CD4-positive, alpha-beta T cell treated with Interleukin-2 at 100 ng/mL for 4 hours (primary cell): ENCODE measurements at places on chromosomes 12 and 14.
A peak's percentile ranks its signal among the peaks of the same experiment; 100 is the strongest.

DNA sequence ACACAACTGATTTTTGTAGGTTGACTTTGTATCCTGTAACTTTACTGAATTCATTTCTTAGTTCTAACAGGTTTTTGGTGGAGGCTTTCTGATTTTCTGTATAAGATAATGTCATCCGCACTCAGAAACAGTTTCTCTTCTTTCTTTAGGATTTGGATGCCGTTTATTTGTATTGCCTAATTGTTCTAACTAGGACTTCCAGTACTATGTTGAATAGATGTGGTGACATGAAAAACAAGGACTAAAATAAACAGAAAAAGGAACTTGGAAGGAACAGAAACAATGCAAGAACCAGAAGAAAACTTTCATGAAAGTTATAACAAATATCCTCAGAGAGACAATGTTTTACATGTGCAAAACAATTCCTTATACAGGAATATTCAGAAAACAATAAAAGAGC, 100.3 kb downstream of the GTF2A1 start:
- DNase-seq, result no peak

- peak; percentile 33 for DNase-seq
Observed at GRCh38 chr14:60266021-60266937, 17.3 kb downstream of the PPM1A start.

DNA sequence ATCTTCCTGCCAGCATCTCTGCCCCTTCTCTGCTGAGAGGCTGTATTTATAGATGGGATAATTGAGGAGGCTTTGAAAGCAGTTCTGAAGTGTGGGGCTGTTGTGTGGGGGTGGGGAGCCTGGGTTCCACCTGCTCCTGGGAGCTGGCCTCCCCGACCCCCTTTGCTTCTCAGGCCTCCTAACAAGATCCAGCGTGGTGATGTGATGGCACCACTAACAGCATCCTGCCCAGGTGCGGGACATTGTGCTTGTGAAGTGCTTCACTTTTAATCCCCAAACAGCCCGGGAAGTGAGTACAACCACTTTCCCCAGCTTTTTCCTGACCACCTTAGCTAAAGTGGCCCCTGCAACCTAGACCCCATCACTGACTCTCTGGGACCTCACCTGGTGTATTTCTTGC, 95.1 kb upstream of the NRXN3 start:
- DNase-seq, result no peak

DNA sequence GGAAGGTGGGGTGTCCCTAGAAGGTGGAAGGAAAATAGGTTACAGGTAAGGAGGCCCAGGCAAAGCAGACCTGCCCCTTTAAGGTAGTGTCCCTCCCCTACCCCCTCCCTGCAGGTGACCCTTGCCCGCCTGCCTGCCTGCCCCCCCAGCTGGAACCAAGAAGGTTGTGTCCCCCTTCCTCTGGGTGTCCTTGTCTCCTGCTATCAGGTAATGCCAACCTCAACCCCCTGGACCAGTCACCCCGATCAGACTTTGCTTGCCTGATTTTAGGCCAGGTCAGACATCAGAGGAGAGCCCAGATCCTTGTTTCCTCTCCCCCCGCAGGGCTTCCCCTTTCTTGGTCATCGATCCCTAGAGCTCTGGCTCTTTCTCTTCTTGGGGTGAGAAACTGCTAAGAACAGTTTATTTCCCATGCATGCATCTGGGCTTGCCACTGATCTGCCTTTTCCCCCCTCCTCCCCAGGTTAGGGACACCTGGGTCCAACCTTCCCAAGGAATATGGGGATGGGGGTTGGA, at the start of gene SLC39A5:
Gene SLC39A5 (plus strand): TSS at position 136 of the 516 bp plus-strand sequence. CDS start 1,224 bp downstream, outside the sequence.
- DNase-seq, result no peak

- DNase-seq, result no peak
Observed at GRCh38 chr12:122060081-122060501, 18.5 kb upstream of the MLXIP start.

DNA sequence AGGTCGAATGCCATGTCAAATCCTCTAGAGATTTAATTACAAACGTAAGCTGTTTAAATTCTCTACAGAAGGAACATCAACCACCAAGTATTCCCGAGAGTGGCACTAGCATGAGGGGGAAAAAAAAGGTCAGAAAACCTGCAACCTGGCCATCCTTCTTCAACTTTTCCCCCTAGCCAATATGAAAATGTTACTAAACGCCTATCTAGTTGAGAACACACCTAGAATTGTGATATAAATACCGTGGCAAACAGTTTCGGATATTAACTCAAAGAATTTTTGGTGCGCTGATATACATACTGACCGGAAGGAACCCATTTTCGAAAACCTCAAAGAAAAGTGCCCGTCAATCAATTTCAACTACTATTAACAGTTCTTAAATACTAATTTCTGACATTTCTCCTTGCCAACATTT, 1.8 kb downstream of the HNRNPC start:
- no peak for DNase-seq

DNA sequence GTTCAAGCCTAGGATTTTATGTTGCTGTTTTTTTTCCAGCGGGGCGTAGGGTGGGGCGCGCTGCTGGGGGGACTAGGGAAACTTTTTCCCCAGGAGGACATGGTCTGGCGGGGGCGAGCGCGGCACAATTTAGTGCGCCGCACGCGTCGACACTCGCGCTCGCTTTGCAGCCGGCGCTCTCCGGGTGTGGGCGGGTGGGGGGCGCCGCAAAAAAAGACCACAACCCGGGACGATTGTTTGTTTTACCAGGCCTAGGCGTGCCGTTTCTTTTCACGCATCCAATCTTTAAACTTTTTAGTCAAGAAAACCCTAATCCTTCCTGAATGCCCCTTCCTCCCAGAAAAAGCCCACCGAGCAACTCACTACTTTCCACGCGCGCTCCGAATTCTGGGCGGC, 865 bp upstream of the ZFP36L1 start:
- DNase-seq, result no peak

- DNase-seq, result no peak
Observed at GRCh38 chr14:77478796-77479195, 19.8 kb downstream of the ISM2 start.

- DNase-seq, result peak; percentile 54
Observed at GRCh38 chr14:91241863-91242262, 2.6 kb downstream of the GPR68 start.

DNA sequence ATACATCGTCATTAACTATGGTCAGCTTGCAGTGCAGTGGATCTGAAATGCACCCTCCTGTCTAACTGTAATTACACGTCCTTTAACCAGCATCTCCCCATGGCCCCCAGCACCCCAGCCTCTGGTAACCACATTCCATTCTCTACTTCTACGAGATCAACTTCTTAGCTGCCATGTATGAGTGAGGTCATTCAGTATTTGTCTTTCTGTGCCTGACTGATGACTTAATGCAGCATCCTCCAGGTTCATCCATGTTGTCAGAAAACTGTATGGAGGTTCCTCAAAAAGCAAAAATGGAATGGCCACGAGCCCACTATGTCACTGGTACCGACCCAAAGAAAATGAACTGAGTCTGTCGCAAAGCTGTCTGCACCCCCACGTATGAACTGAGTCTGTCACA, 107.3 kb downstream of the RIMBP2 start:
- DNase-seq, result no peak

- DNase-seq, result no peak
Observed at GRCh38 chr14:45201905-45202304, 51.1 kb downstream of the MIS18BP1 start.

DNA sequence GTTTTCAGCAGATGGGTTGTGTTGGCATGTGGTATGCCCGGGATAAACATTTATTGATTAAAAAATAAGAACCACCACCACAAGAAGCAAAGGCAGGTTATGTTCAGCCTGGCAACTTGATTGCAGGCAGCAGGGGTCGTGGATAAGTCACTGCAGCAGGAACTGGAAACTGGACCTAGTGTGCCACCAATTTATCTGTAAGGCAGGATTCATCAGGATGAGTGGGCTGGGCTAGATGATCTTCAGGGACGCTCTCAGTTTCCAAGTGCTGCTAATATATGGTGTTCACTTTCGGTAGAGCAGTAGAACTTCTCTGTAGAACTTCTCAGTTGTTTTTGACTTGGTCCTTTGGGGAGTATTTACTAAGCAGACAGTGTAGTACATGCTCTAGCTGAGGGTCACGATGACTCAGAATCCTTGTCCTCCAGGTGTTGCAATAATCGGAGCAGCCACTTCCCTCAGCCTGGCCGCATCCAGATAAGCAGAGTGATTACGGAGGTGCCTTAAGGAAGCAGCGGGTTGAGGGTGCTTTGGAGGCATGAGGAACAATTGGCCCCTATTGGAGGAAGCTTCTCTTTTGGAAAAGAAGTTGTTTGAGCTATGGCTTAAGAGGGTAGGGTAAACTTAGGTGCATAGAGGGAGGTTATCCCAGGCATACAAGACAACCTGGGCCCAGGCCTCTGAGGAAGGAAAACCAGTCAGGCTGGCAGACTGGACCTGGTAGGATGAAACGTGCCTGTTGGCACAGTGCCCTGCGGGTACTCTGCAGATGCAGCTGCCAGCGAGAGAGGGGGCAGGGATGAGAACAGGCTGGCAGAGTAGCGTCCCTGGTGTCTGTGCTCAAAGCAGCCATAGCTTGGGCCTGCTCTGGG, 104.0 kb downstream of the GPR135 start:
- DNase-seq, result no peak

- DNase-seq, result no peak
Observed at GRCh38 chr14:60506462-60506984, 2.4 kb upstream of the SIX6 start.

- DNase-seq, result no peak
Observed at GRCh38 chr14:100524233-100524932, 62.8 kb downstream of the BEGAIN start.

DNA sequence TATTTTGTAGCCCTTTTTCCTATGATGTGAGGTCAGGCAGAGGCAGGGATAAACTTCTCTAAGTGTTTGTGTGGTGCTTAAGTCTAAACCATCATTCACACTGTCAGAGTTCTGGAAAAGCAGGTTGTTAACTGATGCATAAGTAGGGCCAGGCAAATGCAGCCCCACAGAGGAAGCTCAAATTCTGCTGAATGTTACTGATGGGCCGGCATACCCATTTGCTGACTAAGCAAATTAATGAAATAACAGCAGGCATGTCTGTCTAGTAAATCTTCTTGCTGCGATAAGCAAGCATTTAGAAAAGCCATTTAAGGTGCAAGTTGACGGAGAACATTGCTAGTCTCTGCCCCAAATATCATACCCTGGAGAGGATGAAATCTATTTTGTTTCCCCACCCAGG, 523.2 kb upstream of the CCDC196 start:
- DNase-seq, result no peak

GRCh38 chr12:94435511-94435927, 24.1 kb downstream of the CEP83 start:
- no peak for DNase-seq

DNA sequence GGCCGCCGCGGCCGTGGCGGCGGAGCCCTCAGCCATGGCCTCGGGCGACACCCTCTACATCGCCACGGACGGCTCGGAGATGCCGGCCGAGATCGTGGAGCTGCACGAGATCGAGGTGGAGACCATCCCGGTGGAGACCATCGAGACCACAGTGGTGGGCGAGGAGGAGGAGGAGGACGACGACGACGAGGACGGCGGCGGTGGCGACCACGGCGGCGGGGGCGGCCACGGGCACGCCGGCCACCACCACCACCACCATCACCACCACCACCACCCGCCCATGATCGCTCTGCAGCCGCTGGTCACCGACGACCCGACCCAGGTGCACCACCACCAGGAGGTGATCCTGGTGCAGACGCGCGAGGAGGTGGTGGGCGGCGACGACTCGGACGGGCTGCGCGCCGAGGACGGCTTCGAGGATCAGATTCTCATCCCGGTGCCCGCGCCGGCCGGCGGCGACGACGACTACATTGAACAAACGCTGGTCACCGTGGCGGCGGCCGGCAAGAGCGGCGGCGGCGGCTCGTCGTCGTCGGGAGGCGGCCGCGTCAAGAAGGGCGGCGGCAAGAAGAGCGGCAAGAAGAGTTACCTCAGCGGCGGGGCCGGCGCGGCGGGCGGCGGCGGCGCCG, 381 bp downstream of the YY1 start:
- DNase-seq, result no peak

GRCh38 chr12:33314223-33314622, 125.4 kb downstream of the SYT10 start:
- no peak for DNase-seq

GRCh38 chr12:45575823-45576475, 153.6 kb upstream of the ARID2 start:
- DNase-seq, result no peak

- no peak for DNase-seq
Observed at GRCh38 chr12:700016-700415, 36.8 kb upstream of the NINJ2 start.

DNA sequence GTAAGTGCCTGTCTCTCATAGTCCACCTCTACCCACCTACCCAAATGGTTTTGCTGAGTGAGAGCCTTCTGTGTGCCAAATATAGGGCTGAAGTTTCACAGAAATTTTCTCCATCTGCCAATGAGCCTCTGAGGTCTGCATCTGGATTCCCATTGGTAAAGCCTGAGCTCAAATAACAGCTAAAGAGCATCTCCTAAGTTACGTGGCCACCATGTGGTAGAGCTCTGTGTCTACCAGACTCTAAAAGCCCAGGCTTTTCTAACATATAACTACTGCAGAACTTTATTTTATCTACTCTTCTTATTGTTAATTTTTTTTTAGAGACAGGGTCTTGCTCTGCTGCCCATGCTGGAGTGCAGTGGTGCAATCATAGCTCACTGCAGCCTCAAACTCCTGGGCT, 16.0 kb downstream of the AMDHD1 start:
- DNase-seq, result no peak

GRCh38 chr14:96095058-96095457, 55.9 kb downstream of the C14orf132 start:
- DNase-seq, result no peak

GRCh38 chr12:105825141-105825540, 313.6 kb downstream of the NUAK1 start:
- DNase-seq, result no peak

DNA sequence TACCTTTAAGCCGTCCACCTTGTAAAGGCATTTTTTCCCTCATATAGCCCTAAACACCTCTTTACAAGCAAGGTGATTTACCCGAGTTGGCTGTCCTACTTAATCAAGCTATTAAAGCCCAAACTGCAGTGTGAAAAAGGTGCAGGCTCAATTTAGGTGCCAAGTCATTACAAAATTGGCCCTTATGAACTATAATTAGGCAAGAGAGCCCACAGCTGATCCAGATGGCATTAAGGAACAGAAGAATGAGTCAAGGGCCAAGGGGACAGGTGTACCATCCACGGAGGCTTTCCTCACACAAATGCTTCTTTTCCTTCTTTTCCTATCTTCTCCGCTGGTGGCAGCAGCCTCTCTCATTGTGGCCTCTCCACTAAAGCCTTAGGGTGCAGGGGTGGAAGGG, 90.5 kb downstream of the TTC8 start:
- DNase-seq, result no peak

- DNase-seq, result no peak
Observed at GRCh38 chr12:82121545-82121944, 236.6 kb downstream of the CCDC59 start.

DNA sequence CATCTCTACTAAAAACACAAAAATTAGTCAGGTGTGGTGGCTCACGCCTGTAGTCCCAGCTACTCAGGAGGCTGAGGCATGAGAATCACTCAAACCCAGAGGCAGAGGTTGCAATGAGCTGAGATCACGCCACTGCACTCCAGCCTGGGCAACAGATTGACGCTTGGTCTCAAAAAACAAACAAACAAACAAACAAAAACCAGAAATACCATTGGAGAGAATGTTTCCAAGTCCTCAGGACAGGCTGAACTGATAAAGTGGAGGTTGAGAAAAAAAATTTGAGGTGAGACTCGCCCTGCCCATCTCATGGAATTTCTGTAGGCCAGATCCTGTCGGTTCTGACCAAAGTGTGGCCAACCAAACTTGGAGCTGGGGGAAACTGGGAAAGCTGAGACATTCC, 30.6 kb upstream of the NFYB start:
- no peak for DNase-seq

- DNase-seq, result no peak
Observed at GRCh38 chr14:101169267-101169666, 265.7 kb upstream of the RTL1 start.

- no peak for DNase-seq
Observed at GRCh38 chr14:99158646-99159165, 113.3 kb downstream of the BCL11B start.
